ENCODE measurements at places on chromosomes 5 and 9. TPM values are rescaled to one million over a fixed set of nuclear protein-coding genes. Genes with fewer than 3 reads are reported as not detected.

SLC12A2 gene
- total RNA-seq: 13.3 TPM

CDX1 gene
- total RNA-seq: not detected

SLC1A1 gene
- total RNA-seq: not detected

NR4A3 gene
- 0.47 TPM for total RNA-seq

DNA sequence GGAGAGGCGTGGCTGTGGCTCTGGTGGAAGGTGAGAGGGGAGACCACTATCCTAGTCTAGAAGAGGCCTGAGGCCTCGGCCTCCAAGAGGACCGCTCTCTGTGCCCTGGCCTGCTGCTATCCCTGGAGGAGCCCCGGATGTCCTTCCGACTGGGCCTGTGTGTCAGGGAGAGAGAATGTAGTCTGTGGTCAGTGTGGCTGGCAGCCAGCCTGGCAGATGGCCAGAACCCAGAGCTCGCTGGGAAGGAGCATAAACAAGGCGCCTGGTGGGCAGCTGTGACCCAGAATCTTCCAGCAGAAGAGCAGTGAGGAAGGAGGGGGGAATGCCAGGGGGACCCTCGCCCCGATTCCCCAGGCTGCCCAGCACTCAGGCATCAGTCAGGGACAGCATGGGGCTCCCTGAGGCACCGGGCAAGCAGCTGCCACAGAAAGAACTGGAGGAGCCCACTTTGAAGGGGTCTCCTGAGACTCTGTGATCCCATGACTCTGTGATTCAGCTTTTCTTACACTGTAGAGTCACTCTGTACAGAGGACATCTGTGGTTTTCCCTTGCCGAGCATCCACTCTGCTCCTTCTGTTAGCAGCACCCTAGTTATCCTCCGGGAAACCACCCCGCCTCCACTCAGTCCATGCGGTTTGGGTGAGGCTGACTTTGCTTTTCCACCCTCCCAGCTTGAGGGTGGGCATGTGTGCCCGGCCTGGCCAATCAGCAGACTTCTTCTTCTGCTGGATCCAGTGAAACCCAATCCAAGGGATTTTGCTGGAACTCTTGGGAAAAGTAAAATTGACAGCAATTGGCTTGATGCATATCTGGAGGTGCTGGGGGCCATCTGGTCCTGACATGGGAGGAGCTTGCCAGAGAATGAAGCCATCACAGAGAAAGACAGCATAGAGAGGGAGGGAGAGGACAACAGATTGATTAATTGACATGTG is 46.2 kb upstream of the PWWP2A start:
- no peak for DNase-seq

- DNase-seq: no peak
These were observed 218.1 kb upstream of the NREP start for GRCh38 chr5:111975133-111975532.

DNA sequence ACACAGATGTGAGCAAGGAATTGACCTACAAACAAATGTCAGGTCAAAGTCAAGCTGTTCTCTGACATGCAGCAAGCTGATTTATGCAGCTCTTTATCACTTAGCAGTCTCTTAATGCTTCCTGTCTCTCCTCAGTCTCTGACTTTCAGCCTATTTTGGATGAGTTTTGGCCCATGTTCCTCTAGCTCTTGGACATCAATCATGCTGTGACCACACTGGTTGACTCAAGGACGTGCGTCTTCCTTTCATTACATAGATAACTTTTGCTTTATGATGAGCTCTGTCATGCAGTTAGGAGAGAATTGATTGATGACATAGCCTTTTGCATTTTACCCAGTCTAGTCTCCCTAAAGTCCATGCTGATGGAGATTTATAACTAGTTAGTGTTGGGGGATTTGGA is 9.4 kb upstream of the REEP5 start:
- DNase-seq: no peak

GRCh38 chr5:77816686-77817085 is 40.5 kb upstream of the TBCA start:
- no peak for DNase-seq

DNA sequence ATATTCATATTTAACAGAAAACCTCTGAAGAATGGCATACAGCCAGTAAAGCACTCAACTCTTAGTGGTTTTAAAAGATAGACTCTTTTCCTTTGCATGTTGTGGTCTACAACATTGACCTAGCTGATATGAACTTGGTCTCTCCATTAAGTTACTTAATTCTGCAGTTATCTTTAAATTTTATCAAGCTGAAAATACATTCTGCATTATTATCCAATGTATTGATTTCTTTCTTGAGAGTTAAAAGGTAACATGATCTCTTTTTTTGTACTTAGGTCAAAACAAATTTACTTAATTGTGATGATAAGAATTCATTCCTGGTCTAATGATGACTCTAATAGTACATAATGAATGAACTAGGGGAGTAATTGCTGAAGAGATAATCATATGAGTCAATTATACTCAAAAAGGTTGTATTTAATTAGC is 132.9 kb downstream of the STARD4 start:
- no peak for DNase-seq

DNA sequence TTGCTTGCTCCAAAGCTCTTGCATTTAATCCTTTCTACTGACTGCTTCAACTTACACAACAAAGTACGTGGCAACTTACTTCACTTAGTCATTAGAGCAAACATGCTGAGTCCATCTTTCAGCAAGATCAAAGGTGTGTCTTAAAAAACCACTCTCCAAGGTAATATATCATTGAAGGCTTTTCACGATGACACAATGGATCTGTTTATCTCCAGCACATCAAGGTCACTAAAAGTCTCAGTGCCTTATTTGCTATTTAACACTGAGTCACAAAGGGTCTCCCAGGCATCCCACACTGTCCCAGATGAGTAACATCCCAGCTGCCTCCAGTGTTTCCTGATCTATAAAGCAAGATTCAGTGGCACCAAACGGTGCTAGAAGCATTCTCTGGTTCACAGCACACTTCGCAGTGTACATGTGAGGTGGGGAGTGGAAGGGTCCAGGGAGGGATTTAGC is 3.7 kb upstream of the CLK4 start:
- DNase-seq: no peak
